ENCODE measurements at places on chromosomes 16 and 17. TPM values are rescaled to one million over a fixed set of nuclear protein-coding genes. Genes with fewer than 3 reads are reported as not detected.

DNA sequence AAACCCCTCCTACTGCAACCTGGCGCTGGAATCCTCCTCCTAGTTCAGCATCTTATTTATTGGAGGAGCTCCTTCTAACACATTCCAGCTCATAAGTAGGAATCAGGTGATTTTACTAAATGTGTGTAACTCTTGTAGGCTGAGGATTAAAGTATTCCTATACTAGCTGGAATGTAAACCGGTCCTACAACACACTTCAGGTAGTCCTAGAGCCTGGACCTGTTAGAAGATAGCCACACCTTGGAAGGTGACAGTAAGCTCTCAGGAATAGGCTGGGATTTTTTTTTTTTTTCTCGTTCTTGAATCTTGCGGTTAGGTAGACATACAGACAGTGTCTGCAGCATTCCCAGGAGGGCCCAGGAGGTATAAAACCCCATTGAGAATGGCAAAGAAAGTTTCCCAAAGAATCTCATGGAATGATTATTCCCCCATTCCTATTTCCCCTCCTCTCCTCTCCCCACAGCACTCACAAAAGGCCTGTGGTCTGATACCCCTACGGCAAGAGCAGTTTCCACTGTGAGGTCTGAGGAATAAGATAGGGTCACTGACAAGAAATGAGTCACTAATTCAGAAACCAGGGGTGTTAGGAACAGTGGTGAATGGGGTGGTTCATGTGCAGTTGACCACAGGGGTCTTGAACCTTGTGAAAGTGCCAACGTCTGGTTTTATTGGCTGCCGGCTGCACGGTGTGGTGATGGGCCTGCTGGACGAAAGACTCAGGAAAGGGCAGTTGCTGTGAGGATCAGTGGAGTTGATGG, 267.1 kb downstream of the UTP18 start:
- no peak for DNase-seq

- no peak for DNase-seq
Measured at GRCh38 chr17:77907497-77908461, 50.7 kb upstream of the TNRC6C start.

- no peak for DNase-seq
Measured at GRCh38 chr17:10208604-10209193, 10.3 kb upstream of the GAS7 start.

DNA sequence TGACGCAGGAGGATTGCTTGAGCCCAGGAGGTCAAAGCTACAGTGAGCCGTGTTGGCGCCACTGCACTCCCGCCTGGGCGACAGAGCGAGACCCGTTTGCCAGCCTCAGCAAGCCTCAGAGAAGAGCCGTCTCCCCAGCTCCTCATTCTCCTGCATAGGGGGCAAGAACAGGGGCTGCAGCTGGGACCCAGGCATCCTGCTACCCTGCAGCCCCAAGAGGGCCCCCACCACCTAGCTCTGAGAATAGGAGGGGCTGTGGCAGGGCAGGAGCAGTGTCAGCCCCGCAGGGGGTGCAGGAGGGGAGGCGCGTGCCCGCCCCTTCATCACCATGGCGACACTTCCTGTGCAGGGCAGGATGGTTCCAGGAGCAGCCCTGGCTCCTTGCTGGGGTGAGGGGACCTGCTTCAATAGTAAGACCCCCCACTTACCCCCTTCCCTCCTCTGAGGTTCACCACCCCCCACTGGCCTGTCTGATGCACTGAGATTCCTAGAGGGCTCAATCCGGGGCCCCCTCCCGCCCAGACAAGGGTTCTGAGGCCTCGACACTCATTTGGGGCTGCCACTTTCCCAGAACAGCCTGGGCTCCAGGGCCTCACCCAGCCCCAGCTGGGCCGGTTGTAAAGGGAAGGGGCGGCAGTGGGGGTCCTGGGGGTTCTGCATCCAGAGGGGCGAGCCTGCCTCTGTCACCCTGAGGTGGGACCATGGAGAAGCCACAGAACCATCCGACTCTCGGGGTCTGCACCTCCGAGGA, 20.2 kb downstream of the VASN start:
- no peak for DNase-seq

DNA sequence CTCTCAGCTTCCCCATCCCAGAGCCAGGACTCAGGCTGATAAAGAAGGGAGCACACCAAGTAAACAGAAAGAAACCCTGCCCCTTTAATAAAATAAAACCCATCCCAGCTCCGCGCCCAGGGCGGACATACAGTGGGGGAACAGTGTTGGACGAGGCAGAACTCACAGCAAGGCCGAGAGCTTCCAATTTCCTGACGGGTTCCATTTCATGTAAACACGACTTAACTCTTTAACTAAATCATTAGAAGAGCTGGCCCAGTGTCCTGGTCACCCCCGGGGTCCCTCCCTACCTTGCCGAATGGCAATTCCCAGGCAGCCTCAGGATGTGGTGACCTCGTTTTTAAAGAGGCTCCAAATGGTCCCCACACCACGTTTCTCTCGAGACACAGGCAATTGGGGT, 340.7 kb downstream of the FOXL1 start:
- DNase-seq: no peak

- no peak for DNase-seq
Measured at GRCh38 chr17:68035131-68035522, 408 bp upstream of the KPNA2 start.

- no peak for DNase-seq
Measured at GRCh38 chr17:65660078-65660477, 98.6 kb upstream of the AXIN2 start.

GRCh38 chr17:9401434-9401833, 174.2 kb downstream of the STX8 start:
- peak; percentile 96 for DNase-seq

- DNase-seq: peak; percentile 91
Measured at GRCh38 chr16:30567991-30568638, 3.4 kb downstream of the ZNF688 start.

The TNFSF13 gene
- polyA plus RNA-seq: 2.3 TPM

Measured in foreskin keratinocyte (primary cell).